MV-4-11 (cell line): ENCODE measurements at places on chromosomes 5 and 9.

DNA sequence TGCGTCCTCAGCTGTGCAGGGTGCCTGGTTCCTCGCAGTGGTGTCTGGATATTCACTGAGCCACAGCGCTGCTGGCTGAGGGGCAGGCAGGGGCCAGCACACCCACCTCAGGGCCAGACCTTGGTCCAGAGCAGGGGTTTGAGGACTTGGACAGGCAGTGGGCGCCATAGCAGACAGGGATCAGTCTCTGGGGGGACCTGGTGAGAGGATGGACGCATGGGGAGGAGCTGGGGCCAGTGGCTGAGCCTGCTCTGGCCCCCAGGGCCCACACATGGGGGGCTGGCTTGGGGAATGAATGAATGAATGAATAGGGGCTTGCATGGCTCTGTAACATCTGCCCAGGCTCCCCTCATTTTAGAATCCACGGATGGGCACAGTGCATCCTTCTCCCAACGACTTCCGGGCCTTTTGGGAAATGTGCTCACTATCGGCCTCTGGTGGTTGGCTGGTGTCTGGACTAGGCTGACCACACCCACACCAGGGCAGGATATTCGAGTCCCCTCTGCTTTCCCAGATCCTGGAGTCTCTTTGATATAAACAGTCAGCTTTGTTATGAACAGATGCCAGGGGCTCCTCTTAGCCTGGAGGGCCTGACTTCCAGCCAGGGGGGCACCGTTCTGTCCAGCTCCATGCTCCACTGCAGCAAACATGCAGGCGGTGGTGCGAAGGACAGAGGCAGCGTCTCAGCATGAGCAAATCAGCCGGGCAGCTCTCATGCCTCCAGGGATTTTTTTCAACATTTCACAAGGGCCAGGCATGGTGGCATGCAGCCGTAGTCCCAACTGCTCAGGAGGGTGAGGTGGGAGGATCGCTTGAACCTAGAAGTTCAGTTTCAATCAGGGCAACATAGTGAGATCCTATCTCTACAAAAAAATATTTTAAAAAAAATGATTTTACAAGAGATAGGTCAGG lies 62.6 kb downstream of the NEK6 start:
- DNase-seq = peak; percentile 20

DNA sequence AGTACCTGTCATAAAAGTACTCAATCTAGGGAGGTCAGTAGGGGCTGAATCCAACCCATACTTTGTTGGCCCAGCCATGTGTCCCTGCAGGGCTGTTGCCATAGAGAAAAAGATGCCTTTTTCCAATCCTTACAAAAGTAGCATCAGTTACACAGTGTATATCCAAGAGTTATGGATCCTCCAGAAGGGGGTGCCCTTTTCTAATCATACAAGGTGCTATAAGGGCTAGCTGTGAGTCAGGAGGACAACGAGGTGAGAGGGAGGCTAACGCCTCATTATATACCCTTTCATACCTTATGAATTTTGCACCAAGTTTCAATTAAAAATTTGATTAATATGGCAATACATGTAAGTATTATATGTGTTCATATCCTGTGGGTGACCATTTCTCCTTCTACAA lies 4.8 kb downstream of the KIAA0825 start:
- peak; percentile 21 for DNase-seq

DNA sequence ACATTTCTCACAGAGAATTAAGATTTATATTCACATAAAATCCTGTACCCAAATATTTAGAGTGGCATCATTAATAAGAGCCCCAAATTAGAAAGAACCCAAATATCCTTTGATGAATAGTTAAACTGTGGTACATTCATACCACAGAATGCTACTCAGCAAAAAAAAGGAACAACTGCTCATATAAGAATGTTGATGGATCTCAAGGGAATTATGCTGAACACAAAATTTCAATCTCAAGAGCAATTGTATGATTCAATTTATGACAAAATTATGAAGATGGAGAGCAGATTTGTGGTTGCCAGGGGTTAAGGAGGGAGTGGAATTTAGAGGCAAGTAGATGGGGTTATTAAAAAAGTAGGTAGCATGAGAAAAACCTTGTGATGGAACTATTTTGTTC lies 4.5 kb upstream of the PAIP1 start:
- no peak for DNase-seq

- no peak for DNase-seq
These were observed 118.6 kb downstream of the FGF18 start for GRCh38 chr5:171537923-171538537.

DNA sequence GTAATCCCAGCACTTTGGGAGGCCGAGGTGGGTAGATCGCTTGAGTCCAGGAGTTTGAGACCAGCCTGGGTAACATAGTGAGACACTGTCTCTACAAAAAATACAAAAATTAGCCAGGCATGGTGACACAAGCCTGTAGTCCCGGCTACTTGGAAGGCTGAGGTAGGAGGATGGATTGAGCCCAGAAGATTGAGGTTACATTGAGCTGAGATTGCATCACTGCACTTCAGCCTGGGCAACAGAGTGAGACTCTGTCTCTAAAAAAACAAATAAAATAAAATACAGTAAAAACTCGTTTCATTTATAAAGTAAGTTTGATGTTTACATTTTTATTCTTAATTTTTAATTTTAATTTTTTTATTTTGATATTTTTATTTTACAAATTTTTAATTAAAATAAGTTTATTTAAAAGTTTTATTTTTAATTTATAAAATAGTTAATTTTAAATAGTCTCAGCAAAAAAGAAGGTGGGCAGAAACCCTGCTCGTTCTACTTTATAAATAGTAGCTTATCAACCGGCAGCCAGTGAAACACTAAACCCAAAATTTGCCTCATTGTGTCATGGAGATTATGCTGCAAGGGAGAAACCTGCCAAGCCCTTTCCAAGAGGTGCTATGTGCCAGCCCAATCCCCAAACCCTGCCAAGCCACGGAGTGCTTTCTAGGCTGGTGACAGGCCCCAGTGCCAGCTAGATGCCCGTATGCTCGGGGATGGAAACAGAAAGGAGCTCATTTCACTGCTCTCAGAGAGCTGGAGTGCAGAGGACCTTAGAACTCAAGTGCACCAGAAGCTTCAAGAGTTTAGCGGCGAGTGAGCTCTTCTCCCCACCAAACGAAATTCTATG lies 38.9 kb downstream of the SERINC5 start:
- DNase-seq = no peak

GRCh38 chr5:76106149-76106548 lies 23.0 kb downstream of the SV2C start:
- DNase-seq = no peak

GRCh38 chr5:85000671-85001070 lies 616.0 kb upstream of the EDIL3 start:
- no peak for DNase-seq

- DNase-seq = peak; percentile 69
These were observed 93.6 kb downstream of the DTWD2 start for GRCh38 chr5:118894709-118895108.

DNA sequence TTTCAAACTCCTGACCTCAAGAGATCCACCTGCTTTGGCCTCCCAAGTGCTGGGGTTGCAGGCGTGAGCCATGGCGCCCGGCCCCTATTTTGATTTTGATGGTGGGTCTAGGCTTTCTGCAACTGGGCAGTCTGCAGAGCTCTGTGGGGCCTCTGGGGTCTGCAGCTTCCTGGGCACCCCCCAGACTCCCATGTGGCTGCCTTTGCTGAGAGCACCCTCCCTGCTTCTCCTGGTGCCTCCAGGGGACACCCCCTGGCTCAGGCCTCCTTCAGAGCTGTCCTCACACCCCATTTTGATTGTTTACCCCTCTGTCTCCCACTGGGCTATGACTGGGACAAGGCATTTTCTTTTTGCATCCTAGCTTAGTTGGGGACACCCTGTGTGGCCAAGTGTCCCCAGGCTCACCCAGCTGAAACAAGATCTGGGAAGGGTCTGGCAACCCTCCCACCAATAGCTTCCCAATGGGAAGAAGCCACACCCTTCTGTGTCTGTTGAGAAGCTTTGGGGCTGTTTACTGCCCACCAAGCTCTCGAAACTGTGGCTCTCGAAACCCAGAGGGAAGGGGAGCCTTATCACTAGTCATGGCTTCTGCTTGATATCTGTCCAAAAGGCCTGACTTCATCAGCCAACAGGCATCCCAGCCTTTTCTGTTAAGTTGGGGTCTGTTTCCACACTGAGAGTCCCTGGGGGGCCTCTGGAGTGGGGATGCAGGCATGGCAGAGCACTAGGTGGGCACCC lies 204.4 kb upstream of the IER5L start:
- no peak for DNase-seq

- peak; percentile 78 for DNase-seq
These were observed 68.8 kb downstream of the FEM1C start for GRCh38 chr5:115475788-115476187.

DNA sequence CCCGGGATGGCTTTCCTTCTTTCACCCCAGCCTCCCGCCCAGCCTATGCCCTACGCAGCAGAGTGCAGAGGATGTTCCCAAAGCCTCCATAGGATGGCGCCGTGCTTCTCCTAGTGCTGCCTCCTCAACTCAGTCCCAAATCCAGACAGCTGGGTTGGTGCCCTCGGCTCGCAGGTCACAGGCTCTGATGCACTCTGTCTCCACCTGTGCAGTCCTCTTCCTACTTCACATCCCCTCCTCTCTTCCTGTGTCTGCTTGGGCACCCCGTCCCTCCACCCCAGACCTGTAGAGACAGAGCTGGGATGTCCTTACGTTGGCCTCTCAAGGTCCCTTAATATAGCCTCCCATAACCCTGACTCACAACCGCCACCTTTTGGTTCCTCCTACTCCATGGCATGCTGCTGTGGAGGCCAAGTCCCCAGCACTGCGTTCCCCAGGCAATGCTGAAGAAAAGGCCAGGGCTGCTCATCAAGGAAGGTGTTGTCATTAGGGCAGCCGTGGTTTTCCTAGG lies 314.4 kb downstream of the GADD45G start:
- DNase-seq = peak; percentile 60
